Bladder microvascular endothelial cell (primary cell): ENCODE measurements at places on chromosomes 3 and 15. TPM values are rescaled to one million over a fixed set of nuclear protein-coding genes. Genes with fewer than 3 reads are reported as not detected.

The TM4SF1 gene
- 1,004 and 1,541 TPM in 2 replicates for total RNA-seq

The CLRN1 gene
- not detected in 2 replicates for total RNA-seq

The HTD2 gene
- total RNA-seq: 3.2 and 7.4 TPM in 2 replicates

The ACAP2 gene
- 38.7 and 63.0 TPM in 2 replicates for total RNA-seq

The FANCD2OS gene
- not detected in 2 replicates for total RNA-seq

The OR5H2 gene
- total RNA-seq: not detected in 2 replicates

The SEMA3G gene
- 6.8 and 83.5 TPM in 2 replicates for total RNA-seq

The OXSM gene
- 6.2 and 12.2 TPM in 2 replicates for total RNA-seq

The PTX3 gene
- total RNA-seq: 56.3 and 566 TPM in 2 replicates

The GPR62 gene
- total RNA-seq: not detected in 2 replicates

The GAP43 gene
- total RNA-seq: not detected in 2 replicates

The ZNF774 gene
- 0.97 and 2.3 TPM in 2 replicates for total RNA-seq

The TRIM71 gene
- total RNA-seq: under 0.01 TPM in 1 of 2 replicates, not detected in the other

The ECE2 gene
- not detected in 2 replicates for total RNA-seq

The CNTN3 gene
- total RNA-seq: 0.44 TPM in 1 of 2 replicates, not detected in the other

The SENP8 gene
- 0.97 and 2.3 TPM in 2 replicates for total RNA-seq

The ONECUT1 gene
- not detected in 2 replicates for total RNA-seq

The SLC24A5 gene
- total RNA-seq: not detected in 2 replicates

The HMCES gene
- total RNA-seq: 25.4 and 30.0 TPM in 2 replicates

The SLC22A13 gene
- 0.16 and 0.76 TPM in 2 replicates for total RNA-seq

The SH2D7 gene
- total RNA-seq: not detected in 2 replicates

The CLEC3B gene
- 0.49 and 0.57 TPM in 2 replicates for total RNA-seq

The HIGD2B gene
- 0.16 TPM in 1 of 2 replicates, not detected in the other for total RNA-seq

The CPN2 gene
- total RNA-seq: not detected in 2 replicates

The LRRN1 gene
- total RNA-seq: not detected in 2 replicates

The IL12A gene
- total RNA-seq: 0.76 and 0.81 TPM in 2 replicates
